Stimulated activated CD8-positive, alpha-beta memory T cell treated with anti-CD3 and anti-CD28 coated beads, Interleukin-2, amount 100 ng/mL, for 1 hour (primary cell): ENCODE measurements at places on chromosomes 6 and 20.

DNA sequence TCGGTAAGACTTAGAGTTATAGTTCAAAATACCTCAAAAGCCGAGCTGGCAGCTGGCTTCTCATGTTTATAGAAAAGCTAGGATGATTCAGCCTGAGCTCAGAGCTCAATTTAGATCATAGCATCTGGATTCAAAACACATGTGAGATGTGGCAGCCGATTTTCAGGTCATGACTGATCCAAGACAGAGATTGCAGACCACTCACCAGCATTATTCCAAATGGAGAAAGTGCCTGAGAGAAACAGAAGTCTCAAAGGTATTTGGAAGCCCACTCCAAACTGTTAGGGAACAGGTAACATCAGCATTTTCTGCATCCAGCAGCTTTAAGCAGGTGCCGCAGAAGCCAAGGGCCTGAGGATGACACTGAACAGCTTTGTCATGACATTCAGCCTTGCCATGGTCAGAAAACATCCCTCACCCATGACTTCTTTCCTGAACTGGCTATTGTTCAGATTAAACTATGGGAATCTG is 102.2 kb downstream of the BACH2 start:
- DNase-seq: no peak

- DNase-seq: no peak
These were observed 1.6 kb downstream of the CYP39A1 start for GRCh38 chr6:46651006-46651405.

- DNase-seq: no peak
These were observed 195.7 kb downstream of the LMBRD1 start for GRCh38 chr6:69601132-69601531.

DNA sequence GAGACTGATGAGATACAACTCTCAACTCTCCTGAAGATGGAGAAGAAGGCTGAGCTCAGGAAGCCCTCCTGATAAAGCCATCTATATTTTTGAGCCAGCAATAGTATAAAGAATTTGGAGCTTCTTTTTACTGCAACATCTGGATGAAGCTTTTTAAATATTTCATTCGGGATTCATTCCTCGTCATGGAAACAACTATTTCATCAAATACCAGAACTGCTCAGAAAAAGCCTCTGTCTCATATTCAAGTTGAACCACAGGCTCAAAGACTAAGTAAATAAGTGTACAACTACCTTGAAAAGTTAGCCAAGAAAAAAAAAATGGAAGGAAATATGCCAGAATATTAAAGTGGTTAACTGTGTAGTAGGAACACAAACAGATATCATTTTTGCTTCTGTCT is 37.8 kb downstream of the PTPRT start:
- no peak for DNase-seq

DNA sequence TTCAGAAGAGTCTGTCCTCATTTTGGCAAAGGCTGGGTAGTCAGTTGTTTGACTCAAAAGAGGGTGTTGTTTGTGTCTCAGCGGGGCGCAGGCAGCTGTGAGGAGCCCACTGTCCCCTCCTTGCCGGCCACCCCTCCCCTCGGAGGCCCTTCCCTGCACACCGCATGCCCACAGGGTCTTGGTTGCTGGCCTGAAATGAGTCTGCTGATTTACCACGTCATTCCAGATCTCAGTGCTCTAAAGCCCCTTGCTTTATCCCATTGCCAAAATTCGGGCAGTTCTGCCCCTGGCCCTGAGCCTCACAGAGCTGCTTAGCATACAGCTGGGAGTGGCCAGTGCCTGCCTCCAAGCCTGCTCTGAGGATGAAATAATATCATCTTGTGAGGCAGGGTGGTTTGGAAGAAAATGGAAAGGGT is 220.7 kb downstream of the UST start:
- no peak for DNase-seq

DNA sequence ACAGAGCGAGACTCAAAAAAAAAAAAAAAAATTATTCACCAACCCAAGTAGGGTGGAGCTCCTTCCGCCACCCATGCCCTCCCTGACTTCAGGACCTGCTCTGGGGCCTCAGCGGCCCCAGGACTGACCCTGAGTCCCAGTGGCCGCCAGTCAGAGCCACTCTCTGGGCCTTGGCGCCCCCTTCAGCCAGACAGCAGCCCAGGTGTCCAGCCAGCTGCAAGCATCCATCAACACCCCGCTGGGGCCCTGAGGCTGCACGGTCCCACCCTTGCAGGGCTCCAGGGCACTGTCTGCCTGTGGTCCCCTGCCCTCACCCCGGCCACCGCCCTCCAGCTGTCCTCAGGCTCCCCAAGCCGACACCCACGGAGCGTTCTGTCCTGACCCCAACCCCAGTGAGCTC is 11.4 kb upstream of the KCNQ2 start:
- DNase-seq: no peak
